ENCODE measurements at places on chromosomes 11 and 22. TPM values are rescaled to one million over a fixed set of nuclear protein-coding genes. Genes with fewer than 3 reads are reported as not detected.

RPS19BP1 gene
- 44.0 TPM for total RNA-seq

MUC6 gene
- total RNA-seq: not detected

TIGD3 gene
- under 0.01 TPM for total RNA-seq

- no peak for DNase-seq
These were observed 59.8 kb downstream of the CYTH4 start for GRCh38 chr22:37342065-37342464.

DNA sequence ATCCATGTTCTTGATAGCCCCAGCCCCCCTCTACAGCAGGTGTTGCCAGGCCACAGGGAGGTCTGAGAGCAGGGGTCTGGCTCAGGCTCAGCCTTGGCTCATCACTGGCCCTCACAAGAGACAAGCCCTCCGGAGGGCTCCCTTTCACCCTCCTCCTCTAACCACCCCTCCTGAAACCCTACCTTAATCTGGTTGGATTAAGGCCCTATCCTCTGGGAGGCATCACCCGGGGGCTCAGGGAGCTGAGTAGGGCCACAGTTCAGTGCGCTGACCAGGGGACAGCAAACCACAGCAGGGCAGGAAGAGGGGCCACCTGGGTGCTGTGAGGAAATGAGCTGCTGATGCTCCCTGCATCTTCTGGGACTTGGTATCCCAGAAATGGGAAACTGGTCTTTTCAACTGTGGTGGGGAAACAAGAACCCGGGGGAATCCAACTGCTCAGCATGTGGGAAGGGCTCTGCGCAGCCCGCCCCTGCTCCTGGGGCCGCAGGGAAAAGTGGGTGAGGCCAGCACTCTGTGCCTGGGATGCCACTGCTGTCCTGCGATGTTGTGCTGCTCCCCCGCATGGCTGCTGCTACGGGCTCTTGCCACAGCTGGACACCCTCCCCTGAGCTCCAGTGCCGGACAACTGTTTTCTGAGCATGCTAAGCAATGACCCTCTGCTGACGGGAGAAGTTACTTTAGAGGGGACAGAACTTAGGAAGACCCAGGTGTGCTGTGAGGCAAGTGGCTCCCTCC is 17.5 kb downstream of the ADORA2A start:
- no peak for DNase-seq

DNA sequence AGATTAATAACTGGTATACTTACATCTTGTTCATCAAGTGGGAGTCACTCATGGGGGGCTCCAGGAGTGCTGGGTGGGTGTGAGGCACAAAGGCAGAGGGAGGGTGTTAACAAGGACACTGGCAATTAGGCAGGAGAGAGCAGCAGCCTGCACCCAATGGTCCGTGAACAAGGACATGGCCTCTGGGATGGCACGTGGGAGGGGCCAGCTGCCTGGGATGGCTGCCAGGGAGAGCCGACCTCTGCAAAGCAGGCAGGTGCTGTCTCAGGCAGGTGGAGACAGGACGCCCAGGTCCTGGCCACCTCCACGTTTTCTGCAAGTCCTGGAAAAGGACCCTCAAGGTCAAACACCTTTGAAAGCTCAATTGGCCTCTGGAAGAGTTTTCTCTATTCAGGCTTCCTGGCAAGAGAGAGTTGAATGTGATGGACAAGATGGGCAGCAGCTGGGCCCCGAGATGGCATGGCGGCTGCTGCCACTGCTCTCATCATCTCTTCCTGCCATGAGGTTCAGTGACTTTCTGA is 257.1 kb downstream of the BUD13 start:
- no peak for DNase-seq

- no peak for DNase-seq
These were observed 51.3 kb upstream of the NNMT start for GRCh38 chr11:114244726-114245394.

DNA sequence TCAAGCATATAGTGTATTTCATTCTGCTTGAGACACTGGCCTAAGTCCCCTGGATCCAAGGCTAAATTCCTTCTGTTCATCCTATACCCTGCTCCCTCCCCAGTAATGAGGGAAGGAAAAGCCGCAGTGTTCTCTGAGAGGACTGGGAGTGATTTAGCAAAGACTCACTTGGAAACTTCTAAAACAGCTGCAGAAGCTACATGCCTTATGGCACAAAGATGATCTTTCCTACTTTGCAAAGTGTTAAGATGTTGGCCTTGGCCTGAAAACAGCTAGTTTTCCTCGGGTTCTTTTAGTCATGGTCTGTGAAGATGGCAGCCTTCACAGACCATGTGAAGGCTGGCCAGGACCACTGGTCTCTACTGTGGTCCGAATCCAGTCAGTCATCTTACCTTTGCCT is 65.7 kb downstream of the ABTB2 start:
- no peak for DNase-seq

Measured in fibroblast of villous mesenchyme (primary cell).